ENCODE measurements at places on chromosomes 4 and X.

GRCh38 chr4:6516281-6516680 is 43.9 kb upstream of the PPP2R2C start:
- DNase-seq = no peak

GRCh38 chr4:7811536-7812191 is 128.0 kb downstream of the AFAP1 start:
- DNase-seq = peak; percentile 96

- DNase-seq = no peak
Measured at GRCh38 chr4:101348995-101349800, 1.9 kb upstream of the PPP3CA start.

- no peak for DNase-seq
Measured at GRCh38 chr4:124596816-124597215, 115.7 kb downstream of the ANKRD50 start.

DNA sequence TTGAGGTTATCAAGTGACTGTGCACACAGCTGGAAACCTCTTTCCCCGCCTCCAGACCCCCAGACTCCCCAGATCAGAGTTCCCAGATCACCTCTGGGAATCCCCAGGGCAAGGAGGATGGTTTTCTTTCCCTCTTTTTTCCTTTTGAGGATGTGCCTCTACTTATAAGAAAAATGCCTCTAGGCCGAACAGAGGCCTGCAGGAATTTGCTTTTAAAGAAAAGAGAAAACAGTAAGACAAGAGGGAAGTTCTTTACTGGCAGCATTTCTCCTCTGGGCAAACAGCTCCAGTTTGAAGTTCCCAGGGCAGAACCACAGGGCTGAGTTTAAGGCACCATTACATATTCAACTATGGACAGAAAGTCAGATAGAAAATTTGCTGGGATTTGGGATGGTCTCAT is 837.9 kb upstream of the LCORL start:
- DNase-seq = no peak

GRCh38 chrX:15435836-15436619 is 51.8 kb upstream of the VEGFD start:
- DNase-seq = no peak

GRCh38 chrX:29071525-29072320 is 484.5 kb downstream of the IL1RAPL1 start:
- peak; percentile 77 for DNase-seq

GRCh38 chr4:8560265-8561047 is 19.7 kb upstream of the GPR78 start:
- peak; percentile 63 for DNase-seq

GRCh38 chr4:81096566-81096965 is 66.1 kb downstream of the BMP3 start:
- no peak for DNase-seq

GRCh38 chr4:150874338-150875226 is 140.5 kb downstream of the LRBA start:
- no peak for DNase-seq

GRCh38 chrX:37818031-37818430 is 29.3 kb downstream of the DYNLT3 start:
- DNase-seq = no peak

GRCh38 chr4:89137695-89138094 is 26.4 kb downstream of the TIGD2 start:
- no peak for DNase-seq

DNA sequence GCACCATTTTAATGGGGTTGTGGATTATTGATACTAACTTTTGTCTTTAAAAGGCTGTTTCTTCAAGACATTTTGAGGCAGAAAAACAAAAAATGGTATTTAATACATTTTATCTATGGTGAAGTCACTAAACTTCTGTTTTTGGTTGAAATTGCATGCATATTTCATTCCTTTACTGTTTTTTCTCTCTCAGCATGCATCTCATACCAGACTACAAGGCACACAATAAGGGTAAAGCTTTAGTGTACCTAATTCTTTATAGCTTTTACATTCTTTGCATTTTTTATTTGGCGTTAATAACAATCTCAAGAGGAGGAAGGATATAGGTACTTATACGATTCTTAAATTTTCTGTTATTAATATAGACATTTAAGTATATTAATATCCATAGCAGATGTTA is 151.0 kb upstream of the DKK2 start:
- DNase-seq = peak; percentile 53

DNA sequence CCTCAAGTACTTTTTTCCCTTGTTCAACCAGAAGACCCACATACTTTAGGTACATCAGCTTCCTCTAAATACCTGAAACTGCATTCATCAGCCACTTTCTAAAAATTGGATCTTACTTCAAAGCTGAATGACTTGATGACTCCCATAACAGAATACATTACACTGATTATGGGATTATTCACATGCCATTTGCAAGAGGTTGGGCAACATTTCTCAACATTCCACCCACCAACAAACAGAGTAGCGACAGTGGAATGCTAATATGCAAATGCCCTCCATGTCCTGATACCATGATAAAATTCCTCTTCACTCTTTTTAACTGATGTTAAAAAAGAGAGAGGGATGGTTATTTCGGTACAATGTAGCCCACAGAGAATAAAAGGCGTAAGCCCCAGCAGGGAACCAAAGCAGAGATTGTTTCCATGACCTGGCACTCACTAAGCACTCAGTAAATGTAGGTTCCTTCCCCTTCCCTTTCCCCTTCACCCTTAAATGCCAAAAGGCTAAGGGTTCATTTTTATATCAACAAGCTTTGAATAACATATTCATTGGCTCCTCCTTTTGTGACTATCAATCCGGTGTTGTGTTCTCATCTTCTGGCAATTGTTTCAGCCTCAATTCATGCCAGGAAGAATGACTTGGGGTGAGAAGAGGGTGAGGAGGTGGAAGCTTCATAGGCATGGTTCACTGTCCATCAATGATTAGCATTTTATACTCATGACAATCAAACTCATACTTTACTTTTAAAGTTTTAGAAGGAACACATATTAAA is 317.2 kb downstream of the DHX15 start:
- DNase-seq = peak; percentile 34

GRCh38 chr4:178453057-178453456 is 1010.8 kb upstream of the AGA start:
- DNase-seq = no peak

DNA sequence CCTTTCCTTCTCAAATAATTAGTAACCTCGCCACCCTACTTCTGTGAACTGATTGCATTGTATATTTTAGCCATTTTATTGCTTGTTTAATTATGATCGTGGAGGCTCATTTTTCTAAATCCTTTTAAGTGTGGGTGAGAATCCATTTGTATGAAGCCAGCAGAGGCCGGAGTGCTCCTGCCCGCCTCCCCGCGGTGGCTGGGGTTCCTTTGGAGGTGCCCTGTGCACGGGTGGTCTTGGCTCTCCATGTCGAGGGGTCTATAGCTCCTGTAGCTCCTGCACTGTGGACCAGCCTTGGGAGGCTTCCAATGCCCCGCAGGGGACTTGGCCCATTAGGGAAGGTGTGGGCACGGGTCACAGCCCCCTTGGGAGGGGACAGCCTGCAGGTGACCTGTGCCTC is 15.0 kb downstream of the UVSSA start:
- DNase-seq = no peak

DNA sequence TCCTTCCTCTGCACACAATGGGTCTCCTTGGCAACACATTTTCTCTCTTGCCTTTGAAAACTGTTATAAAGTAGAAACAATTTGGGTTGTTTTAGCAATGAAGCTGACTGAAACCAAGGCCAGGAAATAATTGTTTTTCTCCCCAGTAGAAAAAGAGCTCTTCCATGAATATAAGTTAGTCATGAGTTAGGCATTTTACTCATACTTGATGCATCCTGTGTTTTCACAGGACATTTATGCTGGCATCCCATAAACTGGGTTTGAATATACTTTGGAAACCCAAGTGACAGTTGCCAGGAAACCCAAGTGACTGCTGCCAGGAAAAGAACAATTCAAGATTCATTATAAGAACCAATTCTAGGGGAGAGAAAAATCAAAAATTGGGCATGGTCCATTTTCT is 128.6 kb upstream of the NPY2R start:
- peak; percentile 44 for DNase-seq

DNA sequence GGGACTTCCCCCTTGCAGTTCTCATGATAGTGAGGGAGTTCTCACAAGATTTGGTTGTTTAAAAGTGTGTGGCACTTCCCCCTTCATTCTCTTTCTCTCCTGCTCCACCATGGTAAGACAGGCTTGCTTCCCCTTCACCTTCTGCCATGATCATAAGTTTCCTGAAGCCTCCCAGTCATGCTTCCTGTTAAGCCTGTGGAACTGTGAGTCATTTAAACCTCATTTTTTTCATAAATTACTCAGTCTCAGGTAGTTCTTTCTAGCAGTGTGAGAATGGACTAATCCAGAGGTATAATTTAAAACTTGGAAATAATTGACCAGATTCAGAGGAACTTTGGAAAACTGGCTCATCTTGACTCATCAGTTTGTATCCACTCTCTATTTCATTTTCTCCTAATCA is 129.0 kb downstream of the TMEM47 start:
- no peak for DNase-seq

GRCh38 chr4:13783800-13784411 is 156.4 kb upstream of the BOD1L1 start:
- DNase-seq = no peak

DNA sequence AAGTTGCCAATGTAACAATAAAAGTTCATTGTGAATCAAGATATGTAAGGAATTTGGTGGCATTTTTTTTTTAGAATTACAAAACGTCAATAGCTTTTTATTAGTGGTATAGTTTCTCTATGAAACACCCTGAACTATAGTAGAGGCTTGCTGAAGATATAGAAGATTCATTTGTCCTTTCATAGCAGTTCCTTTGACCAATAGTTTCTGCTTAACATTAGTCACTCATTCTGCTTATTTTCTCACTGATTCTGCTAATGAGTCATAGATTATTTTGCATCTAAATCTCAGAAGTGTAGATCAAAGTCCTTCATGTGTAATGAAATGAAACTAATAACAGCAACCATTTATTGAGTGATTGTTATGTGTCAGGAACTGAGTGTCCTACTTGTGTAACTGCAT is 205.0 kb upstream of the TET2 start:
- no peak for DNase-seq

DNA sequence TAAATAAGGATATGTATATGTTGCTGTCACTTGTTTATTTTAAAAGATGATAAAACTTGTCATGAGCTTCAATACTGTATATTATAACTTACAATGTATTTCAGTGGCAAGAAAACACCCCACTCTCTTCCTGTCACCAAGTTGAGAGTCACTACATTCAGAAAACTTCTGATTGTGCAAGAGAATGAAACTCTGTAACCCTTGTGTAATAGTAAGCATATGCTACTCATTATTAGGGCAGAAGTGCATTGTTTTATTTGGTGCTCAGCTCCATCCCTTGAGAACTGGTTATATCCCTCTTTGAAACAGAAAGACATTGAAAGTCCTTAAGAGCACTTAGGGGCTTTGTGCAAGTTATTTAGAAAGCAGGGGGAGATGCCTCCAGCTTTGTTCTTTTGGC is 594.5 kb downstream of the ARAP2 start:
- DNase-seq = no peak

DNA sequence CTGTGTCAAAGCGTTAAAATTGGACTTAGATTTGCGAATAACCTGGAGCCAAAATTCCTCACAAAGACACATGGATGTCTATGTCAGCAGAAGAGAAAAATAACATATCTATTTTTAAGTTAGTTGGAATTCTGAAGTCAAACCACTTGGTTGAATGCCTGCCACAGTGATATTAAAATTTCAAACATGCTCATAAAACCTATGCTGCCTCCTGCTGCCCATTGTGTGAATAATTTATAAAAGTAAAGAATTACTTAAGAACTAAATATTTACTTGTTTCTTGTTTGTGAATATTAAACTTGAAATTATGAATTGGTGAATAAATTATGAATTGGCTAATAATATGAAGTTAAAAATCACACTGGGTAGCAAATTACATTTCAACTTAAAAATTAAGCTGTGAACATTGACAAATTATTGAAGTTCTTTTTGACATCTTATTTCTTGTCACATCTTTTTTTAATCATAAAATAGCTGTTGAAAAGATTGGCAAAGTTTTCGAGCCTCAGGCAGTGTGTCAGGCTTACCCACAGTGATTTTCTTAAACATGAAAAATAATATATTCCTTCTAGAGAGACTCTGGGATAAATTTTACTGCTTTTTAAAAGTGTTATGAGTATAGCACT is 35.4 kb downstream of the FABP2 start:
- peak; percentile 80 for DNase-seq

DNA sequence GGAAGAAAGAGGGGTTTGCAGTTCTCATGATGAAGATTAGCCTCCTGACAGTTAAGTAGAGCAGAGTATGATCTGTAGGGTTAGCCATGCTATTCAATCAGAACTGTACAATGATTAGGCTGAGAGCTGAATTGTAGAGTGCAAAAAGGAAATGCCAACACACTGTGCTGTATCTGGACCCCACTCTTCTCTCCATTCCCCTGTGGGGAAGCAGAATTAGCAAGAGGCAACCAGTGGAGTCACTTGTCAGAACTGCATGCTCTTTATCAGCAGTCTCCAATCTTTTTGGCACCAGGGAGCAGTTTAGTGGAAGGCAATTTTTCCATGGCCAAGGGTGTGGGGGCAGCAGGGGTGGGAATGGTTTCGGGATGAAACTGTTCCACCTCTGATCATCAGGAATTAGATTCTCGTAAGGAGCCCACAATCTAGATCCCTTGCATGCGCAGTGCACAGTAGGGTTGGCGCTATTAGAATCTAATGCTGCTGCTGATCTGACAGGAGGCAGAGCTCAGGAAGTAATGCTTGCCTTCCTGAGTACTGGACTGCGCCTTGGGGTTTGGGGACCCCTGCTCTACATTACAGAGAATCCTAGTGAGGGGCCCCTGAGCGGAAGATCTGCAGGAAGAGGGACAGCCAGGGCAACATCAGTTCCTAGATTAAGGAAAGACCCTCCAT is 19.4 kb downstream of the TBC1D9 start:
- DNase-seq = peak; percentile 43

GRCh38 chr4:113665036-113665435 is 96.5 kb downstream of the CAMK2D start:
- peak; percentile 43 for DNase-seq

DNA sequence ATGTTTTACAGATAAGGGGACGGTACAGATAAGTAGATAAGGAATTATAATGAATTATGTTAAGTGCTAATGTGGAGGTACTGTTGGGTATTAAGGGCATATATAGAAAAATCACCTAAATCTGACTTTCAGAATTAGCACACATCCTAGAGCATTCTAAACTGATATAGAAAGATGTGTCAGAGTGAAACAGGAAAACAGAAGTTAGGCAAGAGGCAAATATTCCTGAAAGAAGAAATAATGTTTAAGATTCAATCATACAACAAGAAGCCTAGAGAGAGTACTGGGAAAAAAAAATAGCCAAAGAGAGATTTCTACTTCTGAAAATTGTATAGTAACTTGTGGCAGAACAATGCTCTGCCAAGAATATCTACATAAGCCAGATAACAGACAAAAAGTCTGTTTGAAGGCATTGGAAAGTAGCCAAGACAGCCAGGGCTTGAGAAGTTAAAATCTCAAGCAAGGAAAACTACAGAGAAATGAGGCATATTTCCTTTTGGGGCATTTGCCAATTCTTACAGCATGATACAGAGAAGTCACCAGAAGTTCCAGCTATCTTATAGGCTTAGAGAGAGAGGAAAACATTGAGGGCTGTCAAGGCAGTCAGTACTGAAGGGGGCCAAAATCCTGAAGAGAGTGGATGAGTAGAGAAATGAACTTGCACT is 646.0 kb downstream of the RPA4 start:
- DNase-seq = peak; percentile 34

- DNase-seq = peak; percentile 44
Measured at GRCh38 chrX:76279007-76279406, 106.1 kb downstream of the PBDC1 start.
